CD4-positive, alpha-beta T cell treated with Interleukin-12 subunit alpha and Interleukin-12 subunit beta, for 1 hour (primary cell): ENCODE measurements at places on chromosomes 5 and 9.

- no peak for DNase-seq
Observed at GRCh38 chr9:125998837-125999503, 251.8 kb downstream of the PBX3 start.

DNA sequence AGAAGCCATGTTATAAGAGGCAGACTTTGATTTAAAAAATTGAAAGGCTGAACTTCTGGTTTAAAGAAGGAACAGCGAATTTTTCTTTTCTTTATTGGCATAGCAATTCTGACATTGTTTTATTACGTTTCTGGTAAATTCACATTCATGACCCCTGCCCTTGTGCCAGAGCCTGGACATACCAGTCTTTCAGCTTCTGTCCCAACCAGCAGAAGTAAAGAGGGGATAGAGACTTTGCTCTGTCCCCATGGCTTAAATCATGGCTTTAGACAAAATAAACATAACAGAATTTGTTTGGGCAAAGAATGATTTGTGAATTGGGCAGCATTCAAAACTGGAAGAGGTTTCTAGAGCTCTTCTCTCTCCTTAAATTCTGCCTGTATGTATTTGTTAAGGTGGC lies 15.3 kb downstream of the CAST start:
- no peak for DNase-seq

GRCh38 chr5:36653044-36653705 lies 46.8 kb downstream of the SLC1A3 start:
- no peak for DNase-seq

DNA sequence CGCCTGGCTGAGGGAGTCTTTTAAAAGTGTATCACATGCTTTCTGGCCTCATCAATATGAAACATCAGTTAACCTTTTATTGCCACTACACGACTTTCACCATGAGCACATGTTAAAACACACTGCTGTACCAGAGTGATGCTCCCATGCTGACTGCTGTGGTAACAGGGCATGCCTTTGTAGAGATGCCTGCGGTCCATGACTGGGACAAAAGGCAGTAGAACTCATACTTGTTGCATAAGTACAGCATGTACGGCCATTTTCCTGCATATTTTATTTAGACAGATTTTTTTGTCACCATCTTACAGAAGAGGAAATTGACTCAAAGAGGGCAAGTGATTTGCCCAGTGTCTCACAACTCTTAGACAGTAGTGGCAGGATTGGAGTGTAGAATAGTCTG lies 105.7 kb upstream of the ADAMTSL1 start:
- DNase-seq = no peak

DNA sequence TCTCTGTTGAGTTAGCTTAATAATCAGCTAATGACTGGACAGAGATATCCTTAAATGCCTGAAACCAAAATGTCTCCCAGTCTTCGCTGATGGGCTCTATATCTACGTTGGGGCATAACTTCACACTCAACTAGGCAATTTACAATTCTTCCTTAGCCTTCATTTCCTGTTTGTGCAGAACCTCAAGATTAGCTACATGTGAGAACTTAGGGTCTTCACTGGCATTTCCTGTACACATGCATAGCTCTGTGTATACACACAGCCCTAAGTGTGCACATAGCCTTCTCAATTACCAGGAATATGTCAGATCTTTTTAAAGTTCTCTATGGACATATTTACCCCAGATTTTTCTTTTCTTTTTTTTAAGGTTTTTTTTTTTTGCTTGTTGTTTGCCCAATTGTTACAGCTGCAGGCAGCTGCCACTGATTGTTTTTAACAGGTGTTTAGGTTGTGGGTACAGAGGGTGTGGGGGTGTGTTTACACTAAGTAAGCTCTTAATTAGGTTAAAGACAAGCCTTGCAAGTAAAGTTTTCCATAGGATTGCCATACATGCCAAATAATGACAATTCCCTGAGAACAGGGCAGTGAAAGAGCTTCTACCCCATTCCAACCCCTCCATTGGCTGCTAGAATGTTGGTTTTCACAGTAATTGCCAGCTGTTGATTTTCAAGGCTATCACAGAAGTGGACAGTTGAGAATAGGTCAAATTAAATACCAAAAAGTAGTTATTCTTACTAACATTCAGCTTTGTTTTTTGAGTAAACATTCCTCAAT lies 441.0 kb downstream of the TLE4 start:
- DNase-seq = no peak

GRCh38 chr9:16221366-16221765 lies 649.1 kb downstream of the BNC2 start:
- DNase-seq = no peak

- no peak for DNase-seq
Observed at GRCh38 chr5:116305899-116306298, 221.1 kb downstream of the COMMD10 start.
